ENCODE measurements at places on chromosomes 16 and 17.
A peak's percentile ranks its signal among the peaks of the same experiment; 100 is the strongest.

DNA sequence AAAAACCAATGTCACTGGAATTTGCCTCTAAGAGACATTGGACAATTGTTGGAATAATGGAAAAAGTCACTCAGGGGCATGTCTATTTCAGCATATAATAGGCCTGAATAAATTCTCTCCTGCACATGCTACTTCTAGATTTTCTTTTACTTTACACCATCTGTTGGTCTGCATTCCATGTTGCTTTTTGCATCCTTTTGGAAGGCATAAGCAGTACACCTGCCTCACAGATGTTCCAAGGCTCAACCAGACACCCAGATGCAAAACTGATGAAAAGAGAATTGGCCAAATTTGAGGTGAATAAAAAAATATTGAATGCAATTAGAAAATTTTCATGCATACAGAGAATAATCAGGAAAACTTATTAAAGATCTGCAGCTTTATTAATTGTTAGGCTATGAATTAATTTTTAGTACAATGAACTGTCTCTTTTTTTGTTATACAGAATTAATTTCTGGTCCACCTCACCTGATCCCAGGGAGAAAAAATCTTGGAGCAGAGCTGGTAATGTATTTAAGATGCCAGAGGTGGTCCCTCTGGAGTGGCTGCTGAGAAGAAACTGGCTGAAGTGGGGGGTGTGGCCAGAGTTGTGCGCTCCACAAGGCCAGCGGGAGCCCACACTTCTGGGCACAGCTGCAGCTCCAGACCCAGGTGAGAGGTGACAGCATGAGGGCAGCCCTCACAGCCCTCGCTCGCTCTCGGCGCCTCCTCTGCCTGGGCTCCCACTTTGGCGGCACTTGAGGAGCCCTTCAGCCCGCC, 778.6 kb downstream of the CDH11 start:
- no peak for DNase-seq

DNA sequence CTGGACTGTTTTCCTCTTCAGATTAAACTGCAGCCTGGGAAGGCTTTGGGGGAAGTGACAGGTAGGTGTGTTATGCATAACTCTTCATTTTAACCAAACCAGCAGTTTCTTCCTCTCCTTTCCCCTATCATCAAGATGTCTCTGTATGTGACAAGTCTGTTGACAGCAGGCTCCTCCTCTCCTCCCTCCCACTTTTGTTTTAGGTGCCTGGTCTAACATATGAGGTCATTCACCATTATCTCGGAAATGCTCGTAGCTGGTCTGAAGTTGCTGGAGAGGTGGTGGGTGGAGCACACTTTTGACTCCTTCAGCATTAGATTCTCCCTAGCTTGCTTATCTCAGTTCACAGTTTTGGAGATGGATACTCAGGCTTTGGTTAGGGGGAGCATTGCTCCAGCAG, 571.0 kb upstream of the EEF2KMT start:
- no peak for DNase-seq

GRCh38 chr17:28704219-28704858, 7.3 kb downstream of the PROCA1 start:
- DNase-seq = no peak

DNA sequence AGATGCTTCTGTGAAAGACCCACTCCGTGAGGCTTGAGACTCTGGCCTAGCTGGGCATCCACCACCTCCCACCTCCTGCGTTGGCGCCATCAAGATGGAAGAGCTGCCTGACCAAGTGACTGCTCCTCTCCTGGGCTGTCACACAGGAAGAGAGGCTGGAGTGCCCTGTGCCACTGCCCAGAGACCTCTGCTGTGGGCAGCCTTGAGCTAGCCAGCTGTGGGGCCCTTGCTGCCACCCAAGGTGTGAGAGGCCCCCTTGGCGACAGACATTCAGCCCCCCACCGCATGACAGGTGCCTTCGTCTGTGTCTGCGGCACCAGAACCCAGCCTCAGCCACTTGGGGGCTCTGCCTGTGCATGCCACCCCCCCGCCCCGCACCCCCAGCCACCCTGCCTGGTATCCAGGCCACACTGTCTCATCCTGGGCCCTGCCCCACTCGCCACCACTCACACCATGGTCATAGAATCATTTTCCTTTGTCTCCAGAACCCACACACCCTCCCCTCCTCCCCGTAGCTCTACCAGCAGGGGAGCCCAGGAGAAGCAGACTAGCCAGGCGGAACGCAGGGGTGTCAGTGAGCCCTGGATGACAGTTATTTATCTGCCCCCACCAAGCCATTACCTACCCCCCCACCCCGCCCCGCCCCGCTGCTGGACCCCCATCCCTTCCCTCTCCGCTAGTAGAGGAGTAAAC, 120.9 kb upstream of the LHX1 start:
- DNase-seq = no peak

GRCh38 chr17:41655611-41656111, 31.3 kb upstream of the KRT17 start:
- no peak for DNase-seq

GRCh38 chr17:2420176-2420575, 19.3 kb upstream of the MNT start:
- DNase-seq = no peak

DNA sequence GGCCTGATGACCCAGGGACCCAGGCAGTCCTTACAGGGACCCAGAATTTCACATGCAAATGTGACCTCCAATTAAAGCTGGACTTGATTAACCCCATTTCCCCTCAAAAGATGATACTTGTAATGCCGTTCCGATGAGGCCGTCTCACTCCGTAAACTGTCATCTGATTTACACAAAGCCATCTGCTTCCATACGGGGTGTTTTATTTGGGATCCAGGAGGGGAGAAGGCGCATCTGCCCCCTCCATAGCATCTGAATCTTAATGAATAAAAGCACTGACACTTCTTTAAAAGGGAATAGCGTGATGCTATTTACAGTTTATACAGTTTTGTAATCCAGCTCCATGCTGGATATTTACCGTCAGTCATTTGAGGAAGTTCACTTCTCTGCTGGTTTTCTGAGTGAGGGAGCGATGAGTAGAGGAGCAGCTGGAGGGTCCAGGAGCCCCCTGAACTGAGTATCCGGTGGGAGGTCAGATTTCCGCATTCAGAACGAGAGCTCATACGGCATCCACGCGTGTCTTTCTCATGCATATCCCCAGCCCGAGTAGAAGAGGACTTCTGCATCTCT, 452.7 kb downstream of the WWOX start:
- no peak for DNase-seq

- no peak for DNase-seq
Observed at GRCh38 chr16:15509593-15510535, 75.5 kb downstream of the BMERB1 start.

DNA sequence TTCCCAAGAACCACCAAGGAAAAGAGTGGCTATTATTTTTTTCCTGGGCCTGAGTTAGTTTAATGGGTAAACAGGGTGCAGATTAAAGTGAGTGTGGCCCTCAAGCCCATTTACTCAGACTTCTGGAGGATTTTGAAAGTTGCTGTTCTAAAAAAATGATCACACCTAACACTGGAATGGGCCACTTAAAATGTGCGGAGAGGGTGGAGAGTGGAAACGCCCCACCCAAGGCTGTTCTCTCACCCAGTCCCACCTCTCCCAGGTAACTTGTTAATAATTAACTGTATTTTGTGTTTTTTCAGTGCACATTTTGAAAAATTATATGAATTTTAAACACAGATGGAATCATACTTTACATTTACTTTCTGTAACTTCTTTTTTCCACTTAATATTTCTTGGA, 5.4 kb downstream of the HIRIP3 start:
- DNase-seq = no peak

GRCh38 chr17:5355421-5356129, 63.9 kb downstream of the NUP88 start:
- DNase-seq = peak; percentile 30

DNA sequence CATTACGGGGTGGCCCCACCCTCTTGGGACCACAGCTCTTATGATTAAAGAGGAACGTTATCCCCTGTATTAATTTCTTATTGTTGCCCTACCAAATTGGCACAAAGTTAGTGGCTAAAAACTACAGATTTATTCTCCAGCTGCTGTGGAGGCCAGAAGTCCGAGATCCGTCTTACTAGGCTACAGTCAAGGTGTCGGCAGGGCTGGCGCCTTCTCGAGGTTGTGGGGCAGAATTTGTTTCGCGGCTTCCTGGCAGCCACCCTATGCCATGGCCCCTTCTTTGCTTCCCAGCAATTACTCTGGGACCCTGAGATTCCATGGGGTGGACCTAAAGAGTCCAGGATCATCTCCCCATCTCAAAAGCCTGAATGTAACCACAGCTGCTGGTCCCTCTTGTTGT, 263.4 kb downstream of the CPPED1 start:
- no peak for DNase-seq

GRCh38 chr16:84482001-84482891, 22.2 kb downstream of the MEAK7 start:
- no peak for DNase-seq

DNA sequence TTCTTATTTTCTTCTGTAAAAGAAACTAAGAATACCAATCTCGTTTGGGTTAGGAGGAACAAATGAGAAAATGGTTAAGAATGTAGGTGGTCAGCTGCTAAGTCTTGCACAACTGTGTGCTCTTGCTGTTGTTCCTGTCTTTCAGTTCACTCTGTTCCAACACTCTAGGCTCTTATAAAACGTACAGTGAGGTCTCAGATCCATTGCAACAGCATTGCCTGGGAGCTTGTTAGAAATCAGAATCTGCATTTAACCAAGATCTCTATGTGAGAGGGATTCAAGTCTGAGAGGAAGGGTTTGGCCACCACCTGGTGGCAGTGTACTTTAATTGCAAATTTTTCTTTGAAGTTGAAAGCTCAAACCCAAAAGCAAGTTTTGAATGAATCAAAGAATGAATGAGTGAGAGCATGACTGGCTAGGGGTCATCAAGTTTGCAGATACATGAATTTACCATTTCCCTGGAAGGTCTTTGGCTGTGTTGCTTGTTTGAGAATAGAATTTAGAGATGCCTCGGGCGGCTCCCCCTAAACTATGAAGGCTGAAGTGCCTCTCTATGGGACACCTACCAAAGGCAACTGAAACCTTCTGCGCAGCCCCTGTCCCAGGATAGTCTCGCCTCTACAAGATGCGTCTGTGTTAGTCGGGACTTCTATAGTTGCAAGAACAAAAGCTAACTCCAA, 2.5 kb downstream of the ALOX15B start:
- DNase-seq = peak; percentile 72

All from fibroblast of the conjunctiva (primary cell).